ENCODE measurements at places on chromosomes 6 and 20. TPM values are rescaled to one million over a fixed set of nuclear protein-coding genes. Genes with fewer than 3 reads are reported as not detected.

SPATA25 gene
- 0.74 TPM for total RNA-seq

KCNK17 gene
- total RNA-seq: not detected

NNAT gene
- 0.47 TPM for total RNA-seq

OR12D3 gene
- not detected for total RNA-seq

ENPP5 gene
- 0.40 TPM for total RNA-seq

NKAPL gene
- not detected for total RNA-seq
